Chondrocyte (in vitro differentiated cells): ENCODE measurements at places on chromosomes 5 and 9. TPM values are rescaled to one million over a fixed set of nuclear protein-coding genes. Genes with fewer than 3 reads are reported as not detected.

GFI1B gene
- total RNA-seq: not detected in 3 replicates

ENTPD2 gene
- 0.15 TPM in 1 of 3 replicates, not detected in the others for total RNA-seq

MRPS30 gene
- total RNA-seq: 30.3 to 38.9 TPM (median 32.0 TPM) in 3 replicates

PDZD2 gene
- 30.9 to 34.0 TPM (median 32.1 TPM) in 3 replicates for total RNA-seq

GFM2 gene
- 17.0 to 28.5 TPM (median 18.2 TPM) in 3 replicates for total RNA-seq

ZFAND5 gene
- total RNA-seq: 151 to 163 TPM (median 157 TPM) in 3 replicates

GPX3 gene
- 1.5 to 5.3 TPM (median 4.9 TPM) in 3 replicates for total RNA-seq

MEGF10 gene
- 6.6 to 10.8 TPM (median 7.8 TPM) in 3 replicates for total RNA-seq

CER1 gene
- total RNA-seq: not detected in 3 replicates

PTPN3 gene
- total RNA-seq: 4.5 to 7.2 TPM (median 6.6 TPM) in 3 replicates

SHOC1 gene
- not detected in 3 replicates for total RNA-seq

POU5F2 gene
- 0.45 to 0.92 TPM (median 0.62 TPM) in 3 replicates for total RNA-seq

QRFP gene
- total RNA-seq: not detected in 3 replicates

PTRH1 gene
- 11.0 to 13.3 TPM (median 11.2 TPM) in 3 replicates for total RNA-seq

KIAA0825 gene
- total RNA-seq: 3.4 to 8.0 TPM (median 4.1 TPM) in 3 replicates

LECT2 gene
- total RNA-seq: not detected in 3 replicates

RNF208 gene
- 3.3 to 4.4 TPM (median 3.6 TPM) in 3 replicates for total RNA-seq

VLDLR gene
- total RNA-seq: 33.5 to 106 TPM (median 97.7 TPM) in 3 replicates

GALNT12 gene
- 0.34 to 0.55 TPM in 2 of 3 replicates, not detected in the other for total RNA-seq

TAF11L11 gene
- total RNA-seq: not detected in 3 replicates

SARDH gene
- 0.74 to 1.2 TPM in 2 of 3 replicates, not detected in the other for total RNA-seq

FUT7 gene
- total RNA-seq: not detected in 3 replicates

FLT4 gene
- 0.10 to 0.31 TPM (median 0.29 TPM) in 3 replicates for total RNA-seq

TIMD4 gene
- not detected in 3 replicates for total RNA-seq

CEL gene
- total RNA-seq: 0.87 to 1.5 TPM (median 1.1 TPM) in 3 replicates

PCDHGB2 gene
- total RNA-seq: 0.95 to 1.8 TPM (median 1.0 TPM) in 3 replicates

IL5 gene
- total RNA-seq: not detected in 3 replicates

HSPB3 gene
- total RNA-seq: 0.37 to 4.8 TPM (median 0.46 TPM) in 3 replicates

RBM27 gene
- total RNA-seq: 12.2 to 13.8 TPM (median 13.3 TPM) in 3 replicates

SPATA31C2 gene
- not detected in 3 replicates for total RNA-seq

AGGF1 gene
- total RNA-seq: 17.3 to 21.0 TPM (median 17.4 TPM) in 3 replicates

MEIKIN gene
- total RNA-seq: not detected in 3 replicates
